Activated CD4-positive, alpha-beta T cell treated with anti-CD3 and anti-CD28 coated beads, Interleukin-2, amount 10 ng/mL, durations not matched to agents 24 days and 14 days (primary cell): ENCODE measurements at places on chromosomes 3 and 15. TPM values are rescaled to one million over a fixed set of nuclear protein-coding genes. Genes with fewer than 3 reads are reported as not detected.

IL1RAP gene
- 24.8 and 27.8 TPM in 2 replicates for total RNA-seq

LIPH gene
- not detected in 2 replicates for total RNA-seq

LNP1 gene
- total RNA-seq, result 2.1 and 2.6 TPM in 2 replicates

ARL14 gene
- not detected in 2 replicates for total RNA-seq

MYL3 gene
- total RNA-seq, result not detected in 2 replicates

HMCES gene
- total RNA-seq, result 58.3 and 62.6 TPM in 2 replicates

GYG1 gene
- total RNA-seq, result 27.4 and 28.0 TPM in 2 replicates

STAB1 gene
- 0.07 TPM in 1 of 2 replicates, not detected in the other for total RNA-seq

BUB1B gene
- total RNA-seq, result 69.3 and 73.1 TPM in 2 replicates
